ENCODE measurements at places on chromosomes 2 and 18.

- no peak for DNase-seq
These were observed 9.6 kb downstream of the CIB4 start for GRCh38 chr2:26631401-26632170.

DNA sequence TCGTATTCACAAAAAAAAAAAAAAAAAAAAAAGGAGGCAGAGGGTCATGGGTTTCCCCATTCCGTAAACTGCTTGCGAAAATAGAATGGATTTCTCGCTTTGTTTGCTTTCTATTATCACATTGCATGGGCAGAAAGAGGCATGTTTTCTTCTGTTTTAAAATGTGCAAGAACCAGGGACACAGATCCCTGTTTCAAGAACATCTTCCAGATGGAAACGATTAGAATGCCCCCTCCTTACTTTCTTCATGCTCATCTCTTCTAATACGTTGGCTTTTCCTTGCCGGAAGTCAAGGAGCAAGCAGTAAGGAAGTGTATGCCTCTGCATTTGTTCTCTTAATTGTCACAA, 51.0 kb upstream of the ZNF516 start:
- DNase-seq, result no peak

DNA sequence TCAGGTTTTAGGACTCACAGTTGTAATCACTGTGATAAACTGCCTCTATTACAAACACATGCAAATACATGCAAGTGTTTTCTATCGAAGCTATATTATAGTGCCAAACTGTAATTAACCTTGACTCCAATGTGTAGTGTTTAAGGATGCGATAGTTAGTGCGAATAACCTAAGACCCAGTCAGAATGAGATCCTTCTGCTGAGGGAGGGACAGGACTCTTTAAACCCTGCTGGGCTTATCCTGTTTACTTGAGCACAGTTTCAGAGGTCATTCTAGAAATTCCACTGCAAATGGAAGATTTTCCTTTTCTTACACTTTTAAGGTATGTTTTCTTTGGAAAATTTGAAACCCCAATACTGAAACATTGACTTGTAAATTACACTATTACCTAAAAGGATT, 68.2 kb downstream of the CALCRL start:
- DNase-seq, result no peak

DNA sequence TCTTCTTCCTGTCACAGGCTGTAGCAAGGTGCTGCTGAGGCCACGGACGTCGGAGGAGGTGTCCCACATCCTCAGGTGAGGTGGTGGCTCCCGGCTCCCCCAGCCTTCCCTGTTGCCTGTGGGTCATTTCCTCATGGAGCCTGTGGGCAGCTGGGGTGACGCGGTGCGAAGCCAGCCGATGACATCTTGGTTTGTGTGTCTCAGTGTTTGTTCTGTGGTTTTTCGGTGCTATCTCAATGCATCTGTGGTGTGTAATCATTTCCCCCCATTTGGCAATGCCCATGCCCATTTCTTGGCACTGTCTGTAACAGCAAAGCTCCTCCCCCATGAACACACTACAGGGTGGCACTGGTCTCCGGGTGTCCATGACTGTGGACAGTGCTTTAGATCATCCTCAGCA, 6.6 kb downstream of the D2HGDH start:
- no peak for DNase-seq

GRCh38 chr2:112639936-112640335, 5.8 kb upstream of the SLC20A1 start:
- DNase-seq, result no peak

- DNase-seq, result no peak
These were observed 93.8 kb downstream of the SCG2 start for GRCh38 chr2:223508372-223508771.

- no peak for DNase-seq
These were observed 1588.9 kb upstream of the TMEFF2 start for GRCh38 chr2:193783681-193784080.
